Activated CD4-positive, alpha-beta T cell treated with anti-CD3 and anti-CD28 coated beads, Interleukin-2, Interleukin-6, amounts not matched to agents 100 ng/mL and 50 ng/mL, durations not matched to agents 16 hours and 8 hours (primary cell): ENCODE measurements at places on chromosomes 4 and X.

- no peak for DNase-seq
Measured at GRCh38 chr4:107625391-107625902, 94.6 kb downstream of the PAPSS1 start.

GRCh38 chrX:43065978-43066377 lies 288.0 kb upstream of the PPP1R2C start:
- no peak for DNase-seq

DNA sequence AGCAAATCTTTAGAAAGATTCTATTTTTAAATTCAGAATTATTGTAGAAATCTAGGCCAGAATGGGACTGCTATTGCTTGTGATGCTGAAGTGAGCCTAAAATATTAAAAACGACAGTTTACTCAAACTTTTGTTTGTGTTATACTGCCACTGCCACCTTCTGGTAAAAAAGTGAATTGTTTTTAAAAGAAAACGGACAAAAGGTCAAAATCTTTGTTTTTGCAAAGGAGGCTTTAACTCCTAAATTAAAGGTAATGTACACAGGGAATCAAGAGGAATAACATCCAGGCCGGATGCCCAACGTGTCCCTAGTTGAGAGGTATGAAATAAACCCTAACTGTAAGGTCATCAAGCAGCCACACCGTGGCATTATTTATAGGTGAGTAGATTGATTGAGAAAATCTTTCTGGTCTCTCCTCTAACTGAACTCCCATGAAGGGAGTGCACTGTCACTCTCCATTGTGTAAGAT lies 338.3 kb upstream of the GALNT7 start:
- DNase-seq = no peak

DNA sequence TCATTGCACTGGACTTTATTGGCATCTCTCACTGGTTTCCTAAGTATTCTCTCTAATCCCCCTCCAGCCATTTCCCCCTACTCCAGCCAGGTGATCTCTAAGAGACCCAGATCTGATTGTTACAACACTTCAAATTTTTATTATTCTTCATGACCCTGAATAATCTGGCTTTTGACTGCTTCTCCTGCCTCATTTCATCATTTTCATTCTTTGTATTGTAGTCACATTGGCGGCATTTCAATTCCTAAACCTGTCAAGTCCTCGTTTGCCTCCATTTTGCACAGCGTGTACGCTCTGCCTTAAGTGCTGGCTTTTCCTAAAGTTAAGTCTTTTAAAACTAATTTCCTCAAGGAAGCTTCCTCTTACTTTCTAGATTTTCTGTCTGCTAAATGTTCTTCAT lies 31.6 kb downstream of the UBE2K start:
- no peak for DNase-seq

GRCh38 chr4:32148111-32148666 lies 1428.0 kb downstream of the PCDH7 start:
- DNase-seq = no peak

- no peak for DNase-seq
Measured at GRCh38 chr4:20015636-20016224, 236.0 kb upstream of the SLIT2 start.

- no peak for DNase-seq
Measured at GRCh38 chr4:145045180-145045579, 52.8 kb downstream of the ANAPC10 start.

GRCh38 chrX:52015794-52016193 lies 53.2 kb downstream of the MAGED4B start:
- no peak for DNase-seq

GRCh38 chr4:522438-522837 lies 23.4 kb downstream of the PIGG start:
- DNase-seq = no peak
